ENCODE measurements at places on chromosomes 3 and 15.

DNA sequence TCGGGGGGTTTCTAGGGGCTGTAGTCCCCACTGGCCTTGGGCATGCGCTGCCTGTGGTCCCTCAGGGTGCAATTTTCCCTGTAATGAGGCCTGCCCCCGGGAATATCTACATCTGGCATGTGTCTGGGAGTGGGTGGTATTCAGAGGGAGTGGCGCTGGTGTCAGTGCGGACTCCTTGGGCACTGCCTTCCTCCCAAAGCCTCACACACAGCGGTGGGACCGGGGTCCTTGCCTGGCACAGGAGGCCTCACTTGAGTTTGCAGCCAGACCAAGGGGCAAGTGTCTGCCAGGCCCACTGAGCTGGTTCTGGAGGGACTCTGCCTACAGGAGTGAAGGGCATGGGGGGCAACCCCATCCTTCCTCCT, 53.5 kb upstream of the PCSK6 start:
- DNase-seq = no peak

- DNase-seq = no peak
Measured at GRCh38 chr3:21013566-21013965, 737.4 kb downstream of the ZNF385D start.

DNA sequence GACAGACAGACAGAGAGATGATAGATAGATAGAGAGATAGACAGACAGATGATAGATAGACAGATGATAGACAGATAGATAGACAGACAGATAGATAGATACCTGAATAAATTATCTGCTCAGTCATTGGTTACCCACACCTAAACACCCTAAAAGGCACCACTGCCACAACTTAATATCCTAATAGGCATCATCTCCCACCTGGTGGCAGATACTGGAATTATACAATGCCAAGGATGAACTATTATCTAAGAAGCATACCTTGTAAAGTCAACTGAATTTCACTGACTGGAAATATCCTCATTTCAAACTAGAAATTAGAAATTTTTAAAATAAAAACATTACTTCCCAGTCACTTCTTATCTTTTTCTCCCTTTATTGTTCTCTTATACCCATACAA, 19.4 kb upstream of the ATP8B4 start:
- no peak for DNase-seq

- no peak for DNase-seq
Measured at GRCh38 chr3:51941463-51941797, 274 bp downstream of the RRP9 start.

DNA sequence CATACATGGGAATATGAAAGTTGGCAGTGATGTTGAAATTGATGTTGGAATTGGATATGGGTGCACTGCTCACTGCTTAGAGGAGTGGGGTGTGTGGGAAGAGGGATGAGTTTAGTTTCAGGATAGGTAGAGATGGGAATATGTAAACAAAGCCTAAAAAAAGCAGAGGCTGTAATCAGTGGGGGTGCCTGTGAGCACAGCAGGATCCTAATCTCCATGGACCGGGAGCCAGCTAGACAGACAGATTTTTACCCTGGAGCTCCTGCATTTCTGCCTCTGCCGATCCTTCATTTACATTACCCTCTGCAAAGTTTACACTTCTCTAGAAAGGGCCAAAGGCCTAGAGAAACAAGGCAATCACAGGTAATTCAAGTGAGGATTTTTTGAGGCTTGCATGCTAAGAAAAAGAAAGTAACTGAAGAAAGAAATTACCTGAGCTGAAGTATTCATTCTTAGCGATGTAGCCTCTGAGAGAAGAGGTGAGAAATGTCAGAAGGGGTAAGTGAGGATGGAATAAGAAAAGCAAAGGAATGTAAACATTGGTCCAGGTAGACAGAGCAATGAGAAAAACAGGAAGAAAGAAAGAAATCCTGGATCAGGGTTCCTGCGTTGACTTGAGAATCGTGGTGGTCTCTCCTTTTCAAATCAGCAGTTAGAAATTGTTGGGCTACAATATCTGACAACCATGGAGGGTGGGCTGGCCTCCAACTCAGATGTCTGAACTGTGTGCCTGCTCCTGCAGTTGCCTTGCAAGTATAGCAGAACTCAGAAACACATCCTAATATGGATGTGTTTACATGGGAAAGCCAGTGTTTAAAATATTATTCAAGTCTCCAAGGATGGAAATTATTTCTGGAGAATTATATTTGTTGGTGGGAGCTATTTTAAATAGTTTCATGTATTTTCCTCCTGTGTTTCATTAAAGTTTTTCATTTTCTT, 79.8 kb downstream of the CRTC3 start:
- no peak for DNase-seq

DNA sequence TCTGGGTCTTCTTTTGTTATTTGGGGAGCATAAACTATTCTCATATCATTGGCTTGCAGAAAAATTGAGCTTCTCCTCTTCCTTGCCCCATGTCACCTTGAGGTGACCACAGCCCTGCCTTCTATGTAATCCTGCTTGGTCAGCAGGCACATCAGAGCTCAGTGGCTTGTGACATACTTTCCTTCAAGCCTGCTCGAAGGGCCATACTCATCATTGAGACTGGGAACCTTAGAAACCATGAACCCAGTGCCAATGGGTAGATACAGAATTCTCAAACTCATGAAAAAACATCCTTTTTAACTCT, 3.7 kb upstream of the CCR2 start:
- no peak for DNase-seq

- DNase-seq = peak; percentile 0
Measured at GRCh38 chr3:136819731-136820679, 1.1 kb downstream of the SLC35G2 start.

DNA sequence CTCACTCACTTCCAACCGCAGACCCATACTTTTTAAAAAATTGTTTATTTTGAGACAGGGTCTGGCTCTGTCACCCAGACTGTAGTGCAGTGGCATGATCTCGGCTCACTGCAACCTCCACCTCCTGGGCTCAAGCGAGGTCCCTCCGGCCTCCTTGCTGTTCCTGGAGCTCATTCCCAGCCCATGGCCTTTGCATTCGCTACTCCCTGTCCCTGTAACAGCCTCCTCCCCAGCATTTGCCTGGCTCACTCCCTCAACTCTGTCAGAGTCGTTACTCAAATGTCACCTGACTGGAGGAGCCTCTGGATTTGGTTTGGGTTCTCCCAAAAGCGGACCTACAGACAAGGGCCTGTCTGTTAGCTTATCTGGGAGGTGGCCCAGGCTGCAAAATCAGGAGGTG, 432.6 kb upstream of the PROK2 start:
- DNase-seq = no peak

DNA sequence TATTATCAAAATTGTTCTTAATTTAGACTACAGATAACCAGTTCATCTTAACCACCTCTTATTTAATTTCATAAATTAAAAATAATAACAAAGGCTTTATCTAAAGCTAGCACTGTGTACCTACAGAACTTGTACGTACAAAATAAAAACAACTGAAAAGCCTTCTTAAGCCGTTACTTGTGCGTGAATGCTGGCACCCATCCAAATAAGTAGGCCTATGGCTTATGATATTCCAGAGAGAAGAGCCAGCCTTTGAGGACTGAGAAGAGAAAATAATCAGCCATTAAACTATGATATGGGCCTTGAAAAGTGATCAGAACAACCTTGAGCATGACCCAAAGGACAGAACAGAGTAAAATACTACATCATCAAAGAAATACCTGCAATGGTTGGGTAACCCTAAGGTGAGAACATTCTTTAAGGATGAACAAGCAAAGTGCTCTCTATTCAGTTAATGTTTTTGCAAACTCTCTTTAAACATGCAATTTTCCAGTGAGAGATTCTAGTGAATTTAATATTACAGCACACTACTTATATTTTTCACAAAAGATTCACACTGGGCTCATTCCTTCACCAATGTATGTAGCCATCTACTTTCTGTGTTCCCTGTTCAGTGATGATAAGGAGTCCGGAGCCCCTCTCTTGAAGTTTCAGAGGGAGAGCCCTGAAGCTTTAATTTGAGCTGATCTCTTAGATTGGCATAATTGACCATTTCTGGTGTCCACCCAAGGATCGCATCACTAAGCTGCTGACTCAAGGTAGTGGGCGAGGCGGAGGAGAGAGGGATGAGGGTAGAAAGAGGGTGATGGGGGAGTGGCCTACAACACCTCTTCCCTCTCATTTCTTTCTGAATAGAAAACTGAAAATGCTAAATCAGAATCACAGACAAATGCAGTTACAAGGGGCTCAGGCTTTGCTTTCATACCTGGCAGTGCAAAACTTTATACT, 7.7 kb upstream of the ACTC1 start:
- no peak for DNase-seq

DNA sequence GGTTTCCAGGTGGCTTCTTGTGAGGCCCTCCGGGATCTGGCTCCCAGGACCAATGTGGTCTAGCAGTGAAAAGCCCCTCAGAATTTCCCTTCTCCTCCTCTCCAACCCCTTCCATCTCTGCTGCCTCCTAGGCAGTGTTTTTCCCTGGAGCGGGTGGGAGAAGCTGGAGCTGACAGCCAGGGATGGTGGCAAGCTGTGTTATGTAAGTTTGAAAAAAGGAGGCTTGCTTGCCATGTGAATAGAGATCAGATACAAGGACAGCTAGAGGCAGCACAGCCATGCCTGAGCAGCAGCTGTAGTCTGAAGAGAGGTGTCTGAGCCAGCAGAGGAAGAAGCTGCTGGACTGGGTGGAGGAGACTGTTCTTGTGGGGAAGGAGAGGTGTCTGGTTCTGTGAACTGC, 20.6 kb downstream of the SNAPC5 start:
- no peak for DNase-seq

DNA sequence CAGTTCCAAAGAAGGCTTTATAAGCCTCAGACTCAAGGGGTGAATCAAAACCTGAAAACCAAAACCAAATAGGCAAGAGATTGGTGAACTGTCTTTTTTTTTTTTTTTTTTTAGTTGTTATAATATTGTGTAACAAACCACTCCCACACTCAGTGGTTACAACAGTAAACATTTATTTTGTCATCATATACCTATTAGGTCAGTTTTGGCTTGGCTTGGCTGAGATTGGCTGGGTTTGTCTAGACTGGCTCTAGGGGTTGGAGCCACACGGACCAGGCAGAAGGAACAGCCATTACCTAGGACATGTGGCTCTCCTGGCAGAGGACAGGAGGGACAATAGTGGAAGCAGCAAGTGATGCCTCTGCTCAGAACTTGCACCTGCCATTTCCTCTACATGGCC, 26.4 kb upstream of the RYR3 start:
- DNase-seq = no peak

Measured in stimulated activated CD8-positive, alpha-beta memory T cell treated with anti-CD3 and anti-CD28 coated beads, Interleukin-7, amount 100 ng/mL, for 48 hours (primary cell).